ENCODE measurements at places on chromosomes 1 and 21.

DNA sequence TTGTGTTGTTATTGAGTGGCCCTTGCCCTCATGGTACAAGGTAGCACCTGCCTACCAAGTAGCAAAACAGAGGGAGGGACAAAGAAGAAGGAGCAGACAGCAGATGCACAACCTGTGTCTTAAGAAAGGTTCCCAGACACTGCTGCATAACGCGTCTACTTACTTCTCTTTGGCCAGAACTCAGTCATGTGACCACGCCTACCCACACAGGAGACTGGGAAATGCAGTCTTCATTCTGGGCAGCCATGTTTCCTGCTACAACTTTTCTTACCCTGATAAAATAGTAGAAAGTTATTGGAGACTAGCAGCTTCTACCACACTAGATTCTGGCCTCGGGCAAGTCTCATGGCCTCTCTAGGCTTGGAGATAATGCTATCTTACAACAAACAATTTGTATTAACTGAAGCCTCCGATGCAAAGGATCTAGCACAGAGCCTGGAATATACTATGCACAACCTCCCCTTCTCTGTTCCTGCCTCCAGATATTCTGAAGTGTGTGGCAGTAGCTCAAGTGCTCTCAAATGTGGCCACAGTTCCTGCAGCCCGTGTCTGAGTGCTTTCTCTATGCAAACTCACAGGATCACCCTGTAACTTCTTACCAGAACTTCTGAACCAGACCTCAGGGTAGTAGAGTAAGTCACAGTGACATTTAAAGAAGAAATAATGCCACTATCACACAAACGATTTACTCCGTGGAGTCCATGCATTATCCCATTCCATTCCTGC, 34.1 kb upstream of the BTG2 start:
- peak; percentile 87 for DNase-seq

DNA sequence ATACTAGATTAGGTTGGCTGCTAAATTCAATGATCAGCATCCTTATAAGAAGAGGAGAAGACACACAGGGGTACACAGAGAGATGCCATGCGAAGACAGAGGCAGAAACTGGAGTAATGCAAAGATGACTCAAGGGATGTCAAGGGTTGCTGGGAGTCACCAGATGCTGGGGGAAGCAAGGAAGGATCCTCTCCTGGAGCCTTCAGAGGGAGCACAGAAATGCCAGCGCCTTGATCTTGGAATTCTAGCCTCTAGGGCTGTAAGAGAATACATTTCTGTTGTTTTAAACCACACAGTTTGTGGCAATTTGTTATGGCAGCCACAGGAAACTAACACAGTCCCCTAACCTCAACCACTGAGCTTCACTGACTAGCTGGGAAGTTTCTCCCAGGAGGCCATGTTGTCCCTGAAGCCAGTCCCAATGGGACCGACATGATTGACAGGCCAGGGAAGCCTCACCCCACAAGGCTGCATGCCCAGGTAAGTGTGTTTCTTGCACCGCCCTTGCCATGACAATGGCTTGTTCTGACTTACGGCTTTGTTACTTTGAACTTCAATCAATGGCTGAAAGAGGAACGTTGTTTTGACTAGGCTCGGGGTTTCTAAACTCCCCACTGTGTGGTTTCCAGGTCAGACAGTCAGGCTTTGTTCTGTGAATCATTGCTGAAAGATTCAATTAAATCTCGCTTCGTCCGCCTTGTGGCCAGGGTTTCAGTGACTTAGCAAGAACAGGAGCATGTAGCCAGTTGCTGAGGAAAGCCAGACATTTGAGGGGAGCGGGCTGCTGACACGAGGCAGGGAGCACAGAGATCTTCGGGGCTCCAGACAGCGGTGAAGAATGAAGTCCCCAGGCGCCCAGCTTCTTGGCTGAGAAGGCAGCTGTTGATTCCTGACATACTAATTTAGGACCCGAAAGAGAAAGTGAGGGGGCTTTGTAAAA, 62.3 kb downstream of the RUNX1 start:
- DNase-seq, result peak; percentile 80

GRCh38 chr1:215002471-215002870, 80.1 kb upstream of the KCNK2 start:
- no peak for DNase-seq

GRCh38 chr1:63906047-63906704, 132.4 kb downstream of the ROR1 start:
- no peak for DNase-seq

DNA sequence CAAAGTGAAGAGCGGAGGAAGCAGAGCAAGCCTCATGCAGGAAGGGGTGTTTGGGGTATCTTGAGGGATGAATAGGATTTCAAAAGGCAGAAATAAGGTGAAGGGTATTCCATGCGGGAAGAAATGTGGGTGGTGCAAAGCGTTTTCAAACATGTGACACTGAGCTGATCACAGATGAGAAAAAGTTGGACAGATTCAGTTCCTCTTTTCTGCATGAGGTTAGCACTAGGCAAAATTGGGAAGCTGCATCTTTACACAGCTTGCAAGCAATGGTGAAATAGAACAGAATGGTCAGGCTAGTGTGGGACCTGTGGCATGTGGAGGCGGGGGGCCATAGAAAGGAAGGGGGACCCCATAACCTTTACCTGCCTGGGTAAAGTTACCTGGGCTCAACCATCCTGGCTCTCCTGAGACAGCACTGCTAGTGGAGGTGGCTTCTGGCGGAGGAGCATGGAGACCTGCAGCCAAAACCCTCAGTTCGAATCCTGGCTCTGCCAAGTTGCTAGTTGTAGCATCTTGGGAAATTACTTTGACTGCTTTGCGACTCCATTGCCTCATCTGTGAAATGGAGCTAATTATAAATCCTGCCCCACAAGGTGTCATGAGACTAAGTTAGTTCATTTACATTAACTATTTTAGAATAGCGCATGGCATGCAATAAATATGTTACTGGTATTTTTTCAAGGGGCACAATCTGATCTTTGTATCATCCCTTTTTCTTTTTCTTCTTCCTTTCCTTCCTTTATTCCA, 16.4 kb downstream of the KCNA10 start:
- DNase-seq, result no peak

DNA sequence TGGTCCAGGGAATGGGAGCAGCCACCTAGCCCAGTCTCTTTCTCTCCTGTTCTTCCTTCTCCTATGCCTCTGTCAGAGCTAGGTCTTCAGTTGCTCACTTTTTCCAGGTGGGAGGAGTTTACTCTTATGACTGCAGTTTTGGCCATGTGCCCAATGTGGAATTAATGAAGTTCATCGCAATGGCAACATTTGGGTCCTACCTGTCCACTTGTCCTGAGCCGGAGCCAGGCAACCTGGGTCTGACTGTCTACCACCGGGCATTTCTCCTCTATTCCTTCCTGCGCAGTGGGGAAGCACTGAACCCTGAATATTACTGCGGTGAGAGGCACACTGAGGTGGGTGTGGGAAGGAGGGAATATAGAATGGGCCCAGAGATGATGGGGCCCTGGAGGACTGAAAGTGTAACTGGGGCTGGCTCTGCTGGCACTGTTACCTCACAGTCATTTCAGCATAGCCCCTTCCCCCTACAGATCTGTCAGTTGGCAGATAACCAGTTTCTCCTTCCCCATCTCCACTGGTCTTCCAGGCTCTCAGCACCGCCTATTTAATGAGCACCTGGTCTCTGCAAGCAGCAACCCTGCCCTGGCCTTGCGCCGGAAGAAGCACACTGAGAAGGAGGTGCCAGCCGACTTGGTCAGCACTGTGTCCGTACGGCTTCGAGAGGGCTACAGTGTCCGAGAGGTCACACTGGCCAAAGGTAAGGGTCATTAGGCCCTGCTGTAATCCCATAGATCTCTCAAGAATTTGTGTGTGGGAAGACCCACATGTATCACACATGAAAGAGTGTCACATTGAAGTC, 30.1 kb downstream of the SZT2 start:
- no peak for DNase-seq

GRCh38 chr1:1358433-1359271, at the start of gene MXRA8:
Gene MXRA8 (minus strand): TSS chr1:1358555. CDS start chr1:1358504, 51 bp downstream.
- DNase-seq, result no peak

- DNase-seq, result no peak
Observed at GRCh38 chr1:167409183-167409582, 109.1 kb downstream of the CD247 start.

GRCh38 chr1:210728437-210729149, 399.9 kb downstream of the HHAT start:
- no peak for DNase-seq

DNA sequence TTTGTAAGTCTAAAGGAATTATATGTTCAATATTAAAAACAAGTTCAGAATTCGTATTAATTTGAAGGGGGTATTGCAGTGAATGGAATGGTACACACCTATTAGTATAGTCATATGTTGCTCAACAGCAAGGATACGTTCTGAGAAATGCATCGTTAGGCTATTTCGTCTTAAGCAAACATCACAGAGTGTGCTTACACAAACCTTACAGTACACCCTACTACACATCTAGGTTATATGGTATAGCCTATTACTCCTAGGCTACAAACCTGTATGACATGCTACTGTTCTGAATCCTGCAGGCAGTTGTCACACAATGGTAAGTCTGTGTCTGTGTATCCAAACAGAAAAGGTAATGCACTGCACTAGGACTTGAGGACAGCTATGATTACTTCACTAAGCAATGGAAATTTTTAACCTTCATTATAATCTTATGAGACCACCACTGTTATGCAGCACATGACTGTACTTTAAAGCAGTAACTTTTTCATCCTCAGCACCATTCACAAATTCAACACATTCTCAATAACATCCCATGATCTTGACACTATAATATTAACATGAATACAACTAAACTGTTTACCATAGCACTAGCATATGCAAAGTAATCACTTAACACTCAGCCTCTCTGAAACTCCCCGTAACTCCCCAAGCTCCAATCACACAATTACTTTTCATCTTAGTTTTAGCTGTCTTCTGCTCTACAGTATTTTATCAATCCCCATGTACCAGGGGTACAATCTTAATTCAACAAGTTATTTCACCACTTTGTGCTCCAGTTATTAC, 14.4 kb upstream of the PSMG1 start:
- no peak for DNase-seq

DNA sequence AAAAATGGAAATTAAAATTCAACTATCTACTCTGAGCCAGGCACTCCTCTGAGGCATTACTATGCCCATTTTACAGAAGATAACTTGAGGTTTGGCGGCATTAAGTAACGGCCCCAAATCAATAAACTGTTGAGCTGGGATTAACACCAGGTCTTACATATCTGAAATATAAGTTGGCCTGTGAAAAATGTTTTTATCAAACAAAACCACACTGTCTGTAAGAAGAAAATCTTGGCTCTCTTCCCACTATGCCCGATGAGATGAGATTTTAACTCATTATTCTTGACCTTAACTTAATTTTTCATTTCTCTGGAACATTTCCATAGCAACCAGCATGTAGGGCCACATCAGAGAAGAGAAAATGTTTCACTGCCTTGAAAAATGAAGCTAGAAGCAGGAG, 21.8 kb downstream of the RC3H1 start:
- DNase-seq, result no peak

DNA sequence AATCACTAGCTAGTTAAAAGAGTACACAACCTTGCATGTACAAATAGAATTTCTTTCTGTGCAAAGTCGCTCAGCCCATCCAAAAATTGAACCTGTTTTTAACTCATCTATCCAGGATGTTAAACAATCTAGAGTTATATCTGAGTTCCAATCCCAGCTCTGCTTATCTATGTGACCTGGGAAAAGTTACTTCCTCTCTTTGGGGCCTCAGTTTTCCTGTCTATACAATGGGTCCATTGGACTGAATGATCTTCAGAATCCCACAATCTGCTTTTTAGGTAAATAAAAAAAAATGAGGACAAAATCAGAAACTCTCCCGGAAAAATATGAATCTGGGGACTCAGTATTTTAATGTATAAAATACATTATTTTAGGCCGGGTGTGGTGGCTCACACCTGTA, 389.5 kb upstream of the PROX1 start:
- no peak for DNase-seq
